ENCODE measurements at places on chromosomes 16 and 17.

DNA sequence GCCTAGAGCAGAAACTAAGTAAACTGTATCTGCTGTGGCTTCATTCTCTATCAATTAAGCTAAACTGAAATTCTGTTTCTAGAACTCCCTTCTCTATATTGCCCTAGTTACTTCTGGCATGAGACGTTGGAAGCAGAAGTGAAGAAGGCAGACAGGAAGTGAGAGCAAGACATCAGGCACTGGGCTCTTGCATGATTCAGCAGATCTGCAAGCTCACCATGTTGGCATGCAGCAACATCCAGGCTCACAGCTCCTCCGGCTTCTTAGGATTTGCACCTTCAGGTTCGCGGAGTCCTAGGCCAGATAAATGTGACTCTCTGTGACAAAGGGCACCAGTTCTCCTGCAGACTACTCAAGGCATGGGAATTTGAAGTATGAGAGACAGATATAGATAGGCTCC, 148.3 kb downstream of the CDH8 start:
- DNase-seq, result peak; percentile 32

- DNase-seq, result no peak
Observed at GRCh38 chr17:80738020-80738808, 193.6 kb downstream of the RPTOR start.

- DNase-seq, result no peak
Observed at GRCh38 chr16:90001761-90002503, 17.3 kb downstream of the DBNDD1 start.

- DNase-seq, result peak; percentile 87
Observed at GRCh38 chr17:41801374-41802271, 10.1 kb downstream of the P3H4 start.

DNA sequence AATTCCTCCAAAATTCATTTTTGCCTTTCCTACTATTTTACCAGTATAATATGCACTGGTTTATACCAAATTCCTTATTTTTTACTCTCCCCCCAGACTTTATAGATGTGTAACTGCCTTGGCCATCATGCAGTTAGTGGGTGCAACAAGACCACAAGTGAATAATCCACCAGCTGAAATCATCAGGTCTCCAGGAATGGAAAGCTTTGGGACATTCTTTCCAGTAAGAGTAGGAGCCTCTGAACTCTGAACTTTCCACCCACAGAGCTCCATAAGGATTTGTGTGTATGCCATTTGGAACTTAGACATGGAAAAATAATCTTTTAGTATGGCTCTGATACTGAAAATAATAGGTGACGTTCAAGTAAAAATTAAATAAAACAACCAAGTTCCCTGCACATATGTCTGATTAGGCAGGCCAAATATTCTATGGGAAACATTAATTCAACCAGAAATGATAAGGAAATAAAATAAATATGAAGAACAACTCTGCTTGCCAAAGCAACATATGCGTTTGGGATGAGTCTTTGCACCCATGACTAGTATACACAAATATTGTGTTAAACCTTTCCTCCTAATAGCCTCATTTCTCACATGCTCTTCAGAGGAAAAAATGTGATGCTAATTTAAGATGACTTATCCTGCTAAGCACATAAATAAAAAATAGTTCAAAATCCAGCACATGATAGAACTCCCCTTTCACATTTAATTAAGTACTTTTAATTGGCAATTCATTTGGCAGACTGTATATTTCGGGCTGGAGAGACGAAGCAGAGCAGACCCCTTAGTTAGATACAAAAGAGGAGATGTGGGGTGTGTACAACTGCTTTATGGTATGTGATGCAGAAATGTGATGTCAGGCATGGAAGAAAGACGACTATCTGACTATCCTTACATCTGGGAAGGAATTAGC, 11.6 kb upstream of the LYRM9 start:
- no peak for DNase-seq

GRCh38 chr17:39104046-39104445, 47.4 kb downstream of the PLXDC1 start:
- no peak for DNase-seq

GRCh38 chr17:69607162-69607834, 192.8 kb downstream of the MAP2K6 start:
- DNase-seq, result peak; percentile 89

- no peak for DNase-seq
Observed at GRCh38 chr16:82024883-82025282, 10.2 kb upstream of the HSD17B2 start.

DNA sequence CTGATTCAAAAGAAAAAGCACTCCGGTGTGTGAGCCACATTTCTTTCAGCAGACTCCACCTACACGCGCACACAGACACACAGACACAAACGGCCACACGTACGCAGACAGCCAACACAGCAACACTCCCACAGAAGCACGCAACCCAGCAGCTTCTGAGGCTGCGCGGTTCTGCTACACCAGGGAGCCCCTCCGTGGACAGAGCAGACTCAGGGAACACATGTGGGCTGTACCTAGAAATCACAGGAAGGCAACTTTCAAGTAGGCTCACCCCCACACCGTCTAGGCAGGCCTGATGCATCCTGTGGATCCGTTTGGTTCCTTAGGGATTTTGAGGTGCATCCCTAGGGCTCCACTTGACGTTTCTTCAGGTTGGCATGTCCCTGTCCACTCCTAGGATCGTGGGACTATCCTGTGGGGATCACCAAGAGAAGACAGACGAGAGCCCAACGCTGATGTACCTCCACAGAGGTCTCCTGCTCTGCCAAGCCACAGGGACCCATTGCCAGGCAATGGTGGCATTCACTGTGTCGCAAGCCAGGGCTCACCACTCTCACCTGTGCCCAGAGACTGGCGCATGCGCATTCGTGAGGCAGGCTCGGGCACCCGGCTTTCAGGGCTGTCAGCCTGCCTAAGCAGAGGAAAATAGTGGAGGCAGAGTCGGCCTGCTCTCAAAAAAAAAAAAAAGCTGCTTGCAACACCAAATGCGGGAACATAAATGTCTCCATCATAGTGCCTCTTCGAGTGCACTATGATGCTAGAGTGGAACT, 2333.3 kb downstream of the TP53TG3F start:
- DNase-seq, result no peak

DNA sequence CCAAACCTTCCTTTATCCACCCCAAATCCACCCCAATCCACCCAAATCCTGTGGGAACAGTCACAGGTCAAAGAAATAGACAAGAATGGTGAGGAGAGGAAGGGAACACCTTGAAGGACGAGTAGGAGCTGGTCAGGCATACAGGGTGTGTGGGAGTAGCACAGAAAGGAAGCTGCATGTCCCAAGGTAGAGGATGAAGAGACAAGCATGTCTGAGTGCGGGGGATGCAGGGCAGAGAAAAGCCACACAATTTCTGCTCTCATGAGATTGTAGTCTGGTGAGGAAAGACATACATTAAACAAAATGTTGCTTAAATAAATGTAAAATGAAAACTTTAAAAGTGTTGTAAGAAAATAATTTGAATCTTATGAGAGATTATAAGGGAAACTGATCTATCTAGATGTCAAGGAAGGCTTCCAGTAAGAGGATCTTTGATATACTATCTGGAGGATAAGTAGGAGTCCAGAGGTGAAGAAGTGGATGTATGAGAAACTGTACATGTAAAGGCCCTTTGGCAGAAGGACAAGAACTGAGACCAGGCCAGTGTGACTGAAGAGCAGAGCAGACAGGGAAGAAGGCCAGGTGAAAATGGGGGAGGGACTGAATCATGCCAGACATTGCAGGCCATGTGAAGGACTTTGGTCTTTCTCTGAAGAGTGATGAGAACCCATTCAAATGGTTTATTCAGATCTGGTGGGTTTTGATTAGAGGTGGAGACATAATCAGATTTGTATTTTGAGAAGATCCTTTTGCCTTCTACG, 18.6 kb downstream of the TMEM98 start:
- no peak for DNase-seq

GRCh38 chr17:1217089-1217385, 37.3 kb upstream of the ABR start:
- DNase-seq, result no peak

- DNase-seq, result peak; percentile 6
Observed at GRCh38 chr17:56973520-56973919, 4.4 kb upstream of the SCPEP1 start.

DNA sequence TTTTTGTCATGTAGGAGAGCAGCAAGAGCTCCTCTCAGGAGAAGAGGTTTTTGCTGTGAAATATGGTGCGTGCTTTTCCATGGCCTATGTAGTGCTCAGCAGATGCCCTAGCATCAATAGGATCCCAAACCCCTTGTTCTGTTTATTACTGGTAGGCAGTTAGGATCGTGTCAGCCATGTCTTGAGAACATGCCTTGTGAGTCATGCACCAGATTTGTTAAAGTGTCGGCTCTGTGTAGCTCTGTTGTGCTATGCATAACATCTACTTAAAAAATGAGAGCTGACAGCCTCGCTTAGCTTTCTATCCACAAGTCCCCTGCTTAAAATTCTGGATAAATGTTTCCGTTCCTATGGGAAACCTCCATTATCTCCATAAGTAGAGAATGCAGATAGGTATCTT, 4.4 kb upstream of the EIF4A3 start:
- no peak for DNase-seq

- no peak for DNase-seq
Observed at GRCh38 chr16:67105246-67105645, 4.5 kb upstream of the PHAF1 start.

- no peak for DNase-seq
Observed at GRCh38 chr17:1966274-1967086, 58.7 kb downstream of the RTN4RL1 start.

- DNase-seq, result no peak
Observed at GRCh38 chr17:70825321-70826125, 656.2 kb downstream of the KCNJ2 start.

DNA sequence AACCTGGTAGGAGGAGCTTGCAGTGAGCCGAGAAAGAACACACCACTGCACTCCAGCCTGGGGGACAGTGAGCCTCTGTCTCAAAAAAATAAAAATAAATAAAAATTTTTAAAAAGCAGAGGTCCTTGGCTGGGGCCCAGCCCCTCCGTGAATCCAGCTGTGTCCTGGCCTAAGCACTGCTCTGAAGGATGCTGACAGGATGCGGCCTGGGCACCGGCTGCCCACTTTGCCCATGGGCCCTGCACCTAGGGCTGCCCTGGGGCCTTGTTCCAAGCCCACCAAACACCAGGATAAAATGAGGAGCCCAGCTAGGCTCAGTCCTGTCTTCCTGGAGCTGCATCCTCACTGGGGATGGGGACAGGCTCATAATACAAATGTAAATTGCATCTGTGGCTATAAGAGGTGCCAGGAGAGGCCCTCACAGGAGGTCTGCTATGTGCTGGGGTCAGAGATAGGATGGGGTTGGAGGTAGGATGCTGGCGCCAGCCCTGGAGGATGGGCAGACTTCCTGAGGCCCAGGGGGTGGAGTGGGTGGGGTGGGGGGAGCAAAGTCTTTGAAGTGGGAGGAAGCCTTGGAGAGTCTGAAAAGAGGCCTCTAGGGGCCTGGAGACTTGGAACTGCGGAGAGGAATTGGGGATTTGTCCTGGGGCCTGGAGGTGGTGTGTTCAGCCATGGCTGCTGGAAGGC, 6.2 kb downstream of the C16orf89 start:
- no peak for DNase-seq

All from DMS53 (cell line).